Stimulated activated CD8-positive, alpha-beta memory T cell treated with anti-CD3 and anti-CD28 coated beads, Interleukin-15, amount 100 ng/mL, for 24 hours (primary cell): ENCODE measurements at places on chromosomes 12 and 14.

GRCh38 chr12:130347588-130347987 lies 9.9 kb downstream of the PIWIL1 start:
- DNase-seq: no peak

DNA sequence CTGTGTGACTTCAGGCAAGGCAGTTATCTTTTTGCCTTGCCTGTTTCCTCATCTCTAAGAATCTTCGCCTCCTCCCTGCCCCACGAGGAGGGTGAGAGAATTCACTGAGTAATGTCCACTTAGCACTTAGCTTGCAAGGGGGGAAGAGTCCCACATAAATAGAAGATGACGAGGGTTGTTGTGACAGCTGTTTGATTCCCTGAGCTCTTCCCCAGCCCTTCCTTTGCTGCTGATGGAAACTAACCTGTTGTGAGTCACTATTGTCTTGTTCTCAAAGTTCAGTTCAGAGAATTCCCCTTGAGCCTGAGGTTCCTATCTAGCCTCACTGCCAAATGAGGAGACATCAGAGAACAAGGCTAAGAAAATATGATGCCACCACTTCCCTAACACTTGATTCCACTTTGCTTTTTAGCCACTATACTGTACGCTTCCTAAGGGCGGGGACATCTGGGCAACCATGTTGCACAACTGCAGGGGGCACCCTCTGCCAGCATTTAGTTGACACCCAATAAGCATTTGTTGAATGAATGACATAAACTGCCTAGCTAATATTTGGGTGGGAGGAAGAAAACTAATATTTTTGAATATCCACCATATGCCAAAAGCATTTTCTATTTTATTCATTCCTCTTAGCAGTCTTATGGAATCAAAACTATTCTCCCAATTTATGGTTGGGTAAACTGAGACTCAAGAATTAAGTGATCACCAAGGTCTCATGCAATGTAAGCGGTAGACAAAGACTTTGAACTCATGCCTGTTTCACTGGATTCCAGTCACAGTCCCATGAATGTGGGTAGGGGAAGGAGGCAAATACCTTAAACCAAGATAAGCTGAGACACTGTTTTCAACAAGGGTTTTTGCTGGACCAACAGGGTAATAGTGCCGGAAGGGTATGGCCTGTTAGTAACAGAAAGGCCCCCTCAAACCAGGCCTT lies 77.6 kb downstream of the ZFP36L1 start:
- no peak for DNase-seq

DNA sequence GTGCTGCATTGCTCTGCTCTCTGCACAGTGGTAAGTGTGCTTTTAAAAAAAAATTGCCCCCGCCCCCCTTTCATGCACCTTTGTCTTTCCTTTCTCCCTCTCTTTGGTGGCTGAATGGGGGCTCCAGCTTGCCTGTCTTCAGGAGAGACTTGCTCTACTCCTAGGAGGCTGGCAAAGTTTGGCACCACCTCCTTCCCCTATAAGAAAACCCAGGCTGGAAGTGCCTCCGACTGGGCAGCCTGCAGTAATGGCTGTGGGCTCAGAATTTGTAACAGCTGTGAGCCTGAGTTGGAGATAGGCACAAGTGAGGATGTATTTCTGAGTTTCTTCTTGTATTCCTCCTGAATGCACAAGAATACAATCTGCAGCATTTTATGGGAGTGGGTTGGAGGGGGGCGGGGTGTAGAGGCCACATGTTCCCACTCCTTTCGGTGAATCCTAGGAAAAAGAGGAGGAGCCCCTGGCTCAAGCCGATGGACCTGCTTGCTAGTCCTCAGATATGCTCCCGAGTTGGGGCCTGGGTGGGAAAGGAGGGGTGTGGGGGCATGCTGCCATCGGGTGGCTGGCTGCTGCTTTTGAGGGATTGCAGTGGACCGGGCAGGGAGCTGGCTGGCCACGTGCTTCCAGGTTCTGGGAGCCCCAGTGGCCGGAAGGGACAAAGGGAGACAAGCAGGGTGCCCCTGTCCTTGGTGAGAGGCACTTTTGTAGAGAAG lies 124.3 kb downstream of the TSPAN9 start:
- no peak for DNase-seq

DNA sequence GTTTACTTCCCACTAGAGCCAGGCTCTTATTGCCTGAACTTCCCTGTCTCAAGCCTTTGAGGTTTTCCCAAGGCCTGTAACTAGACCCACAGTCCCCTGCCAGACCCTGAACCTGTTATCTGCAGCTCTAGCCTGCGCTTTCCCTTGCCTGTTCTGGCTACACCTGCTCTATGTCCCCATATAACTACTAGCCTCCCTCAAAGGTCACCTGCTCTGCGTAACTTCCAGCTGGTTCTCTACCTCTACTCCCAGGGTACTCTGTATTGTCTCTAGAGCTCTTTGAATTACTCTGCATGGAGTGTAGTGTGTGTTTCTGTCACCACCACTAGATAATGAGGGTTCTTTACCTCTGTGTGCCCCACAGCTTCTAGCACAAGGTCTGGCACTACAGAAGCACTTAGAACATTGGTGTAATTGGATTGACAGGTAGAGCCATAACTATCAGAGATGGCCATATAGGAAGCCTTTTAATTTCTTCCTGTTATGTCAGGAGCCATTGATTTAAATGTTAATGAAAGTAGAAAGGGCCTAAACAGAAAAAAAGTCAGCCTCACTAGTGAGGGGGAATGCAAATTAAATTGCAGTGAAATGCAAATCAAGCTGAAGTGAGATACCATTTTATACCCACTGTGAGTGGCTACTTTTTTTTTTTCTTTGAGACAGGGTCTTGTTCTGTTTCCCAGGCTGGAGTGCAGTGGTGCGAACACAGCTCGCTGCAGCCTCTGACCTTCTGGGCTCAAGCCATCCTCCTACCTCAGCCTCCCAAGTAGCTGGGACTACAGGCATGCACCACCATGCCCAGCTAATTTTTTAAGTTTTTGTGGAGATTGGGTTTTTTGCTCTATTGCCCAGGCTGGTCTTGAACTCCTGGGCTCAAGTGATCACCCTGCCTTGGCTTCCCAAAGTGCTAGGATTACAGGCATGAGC lies 47.8 kb downstream of the EID3 start:
- no peak for DNase-seq
